Cardiac septum (tissue), 1 donor: ENCODE measurements at places on chromosomes 12 and 14.
A peak's percentile ranks its signal among the peaks of the same experiment; 100 is the strongest.

- DNase-seq: no peak
Measured at GRCh38 chr12:131799828-131800593, 28.2 kb upstream of the MMP17 start.

- DNase-seq: no peak
Measured at GRCh38 chr14:69247676-69248440, 12.1 kb upstream of the GALNT16 start.

GRCh38 chr12:92658611-92659010 lies 44.2 kb upstream of the PLEKHG7 start:
- DNase-seq: no peak

GRCh38 chr12:16606991-16607390 lies 1.0 kb upstream of the LMO3 start:
- DNase-seq: no peak

DNA sequence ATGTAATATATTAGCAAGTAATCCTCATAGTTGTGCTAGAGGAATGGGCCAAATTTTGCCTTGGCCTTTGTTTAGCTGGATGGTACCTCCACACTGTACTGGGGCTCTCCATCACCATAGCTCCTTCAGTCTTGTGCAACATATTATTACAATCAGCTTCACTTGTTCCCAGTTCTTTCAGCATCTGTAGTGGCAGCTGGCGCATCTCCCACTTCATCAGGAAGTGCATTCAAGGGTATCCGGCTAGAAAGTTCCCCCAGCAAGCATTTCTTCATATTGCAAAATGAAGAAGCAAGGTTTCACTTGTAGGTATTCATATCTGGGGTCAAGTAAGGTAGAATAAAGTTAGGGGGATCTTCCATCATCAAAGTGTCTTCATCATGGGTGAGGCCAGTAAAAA lies 123.7 kb downstream of the IGF1 start:
- DNase-seq: no peak

GRCh38 chr14:93040982-93041381 lies 74.7 kb downstream of the ITPK1 start:
- no peak for DNase-seq

DNA sequence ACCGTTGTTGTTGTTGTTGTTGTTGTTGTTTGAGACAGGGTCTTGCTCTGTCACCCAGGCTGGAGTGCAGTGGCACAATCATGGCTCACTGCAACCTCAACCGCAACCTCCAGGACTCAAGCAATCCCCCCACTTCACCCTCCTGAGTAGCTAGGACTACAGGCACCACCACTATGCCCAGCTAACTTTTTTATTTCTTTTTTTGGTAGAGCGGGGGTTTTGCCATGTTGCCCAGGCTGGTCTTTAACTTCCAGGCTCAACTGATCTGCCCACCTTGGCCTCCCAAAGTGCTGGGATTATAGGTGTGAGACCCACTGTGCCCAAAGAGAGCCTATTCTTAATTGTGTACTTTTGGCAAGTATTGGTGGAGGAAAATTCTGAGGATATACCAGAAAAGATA lies 25.7 kb downstream of the MOK start:
- DNase-seq: no peak

DNA sequence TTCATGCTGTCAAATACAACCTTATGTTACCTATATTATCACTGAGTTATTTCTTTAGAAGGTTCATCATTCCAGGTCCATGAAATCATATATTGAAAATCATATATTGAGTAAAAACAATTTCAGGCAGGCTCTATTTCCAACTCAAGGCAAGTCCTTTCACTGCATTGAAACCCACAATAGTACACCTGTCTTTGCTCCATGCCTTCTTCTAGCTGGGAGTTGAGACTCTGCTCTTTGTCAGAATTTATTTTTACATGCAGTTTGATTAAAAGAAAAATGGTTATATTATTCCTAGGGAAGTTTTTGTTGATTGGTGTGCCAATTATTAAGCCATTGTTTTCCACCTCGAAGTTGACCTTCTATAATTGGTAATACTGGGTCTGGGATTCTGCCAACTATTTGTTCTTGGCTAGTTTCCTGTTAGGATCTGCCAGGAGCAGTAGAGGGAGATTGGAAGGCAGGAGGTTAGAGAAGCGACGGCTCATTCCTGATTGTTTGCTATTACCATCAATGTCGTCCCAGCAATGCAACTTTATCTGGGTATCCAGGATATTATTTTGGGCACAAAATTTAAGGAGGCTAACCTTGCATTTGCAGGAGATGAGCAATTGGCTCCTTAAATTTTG lies 79.5 kb upstream of the MIS18BP1 start:
- DNase-seq: no peak

- peak; percentile 83 for DNase-seq
Measured at GRCh38 chr14:90382491-90383125, 14.2 kb upstream of the CALM1 start.

- DNase-seq: no peak
Measured at GRCh38 chr14:94889520-94890312, 119.8 kb upstream of the GSC start.

GRCh38 chr14:59301354-59301753 lies 112.9 kb downstream of the DAAM1 start:
- DNase-seq: no peak

DNA sequence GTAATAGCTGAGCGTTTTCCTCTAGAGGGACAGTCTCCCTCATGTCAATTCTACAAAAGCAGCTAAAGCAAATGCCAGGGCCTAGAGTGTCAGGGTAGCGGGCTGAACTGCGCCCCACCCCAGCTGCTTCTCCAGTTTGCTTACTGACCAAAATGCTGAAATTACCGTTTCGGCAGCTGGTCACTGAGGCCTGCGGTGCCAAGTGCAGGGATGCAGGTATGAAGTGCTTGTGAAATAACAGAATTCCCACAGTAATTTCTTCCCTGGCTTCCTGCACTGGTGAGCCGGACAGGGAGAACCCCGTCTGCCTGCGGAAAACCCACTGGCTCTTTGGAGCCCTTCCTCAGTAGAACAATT lies 19.1 kb downstream of the PSMC1 start:
- no peak for DNase-seq

DNA sequence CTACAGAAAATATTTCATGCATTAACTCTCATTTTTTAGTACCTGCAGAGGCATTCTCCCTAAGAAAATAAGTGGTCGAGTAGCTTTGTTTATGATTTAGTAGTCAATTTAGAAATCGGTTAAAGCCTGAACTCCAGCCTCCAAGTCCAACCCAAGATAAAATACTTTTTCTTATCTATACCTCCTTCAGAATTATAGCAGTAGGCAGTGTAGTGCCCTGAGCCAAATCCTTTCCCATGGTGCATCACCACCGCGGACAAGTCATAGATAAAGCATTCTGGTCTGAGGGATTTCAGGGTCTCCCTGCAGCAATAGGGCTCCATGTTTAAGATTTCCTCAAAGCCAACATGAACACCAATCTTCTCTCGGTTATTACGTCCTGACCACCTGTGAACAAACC lies 30.5 kb downstream of the USP44 start:
- DNase-seq: no peak

DNA sequence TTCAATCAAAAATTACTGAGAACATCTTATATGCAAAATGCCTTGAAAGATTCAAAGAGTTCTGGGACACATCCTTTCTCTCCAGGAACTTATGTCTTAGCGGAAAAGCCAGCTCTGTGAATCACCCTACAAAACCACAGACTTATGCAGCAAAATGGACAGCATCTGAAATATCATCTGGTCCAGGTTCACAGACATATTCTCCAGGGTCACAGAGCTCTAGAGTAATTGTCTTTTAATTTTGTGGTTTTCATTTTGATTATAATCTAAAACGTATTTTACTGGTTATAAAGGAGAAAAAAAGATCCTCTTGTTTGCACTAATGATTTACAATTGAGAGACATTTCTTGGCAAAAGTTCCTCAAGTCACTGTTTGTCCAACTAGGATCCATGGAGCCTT lies 246.2 kb downstream of the MSRB3 start:
- DNase-seq: no peak

DNA sequence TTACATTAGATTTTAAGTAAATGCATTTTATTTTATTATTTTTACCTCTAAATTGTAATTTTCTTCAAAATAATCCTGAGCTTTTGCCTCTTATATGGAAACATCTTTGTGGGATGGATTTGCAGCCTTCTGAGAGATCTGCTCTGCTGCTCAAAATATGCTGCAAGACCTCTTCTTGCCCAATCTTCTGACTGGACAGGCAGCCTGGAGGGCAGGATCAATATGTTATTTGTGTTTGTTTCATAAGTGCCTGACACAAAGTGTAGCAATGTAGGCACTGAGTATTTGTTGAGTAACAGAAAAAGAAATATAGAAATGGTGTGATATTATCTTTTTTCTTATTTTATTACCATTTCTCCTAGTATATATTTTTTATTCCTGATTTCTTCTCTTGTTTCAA lies 1106.9 kb downstream of the TMTC2 start:
- no peak for DNase-seq

DNA sequence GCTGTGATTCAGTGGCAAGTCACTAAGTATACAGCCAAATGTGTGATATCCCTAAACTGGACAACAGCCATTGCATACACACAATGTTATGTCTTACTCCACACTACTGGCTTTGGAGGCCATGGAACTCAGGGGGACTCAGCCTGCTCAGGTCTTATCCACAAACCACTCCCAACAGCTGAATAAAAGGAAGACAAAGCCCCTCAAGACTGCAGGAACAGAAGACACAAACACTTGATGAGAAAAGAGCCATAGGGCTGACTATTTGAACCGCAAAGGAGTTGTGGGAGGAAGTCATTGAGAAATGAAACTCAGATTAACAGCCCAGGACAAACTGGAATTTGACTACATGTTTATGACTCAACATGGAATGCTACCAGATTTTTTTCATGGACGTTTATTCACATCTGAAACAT lies 40.9 kb downstream of the PTGER2 start:
- no peak for DNase-seq

DNA sequence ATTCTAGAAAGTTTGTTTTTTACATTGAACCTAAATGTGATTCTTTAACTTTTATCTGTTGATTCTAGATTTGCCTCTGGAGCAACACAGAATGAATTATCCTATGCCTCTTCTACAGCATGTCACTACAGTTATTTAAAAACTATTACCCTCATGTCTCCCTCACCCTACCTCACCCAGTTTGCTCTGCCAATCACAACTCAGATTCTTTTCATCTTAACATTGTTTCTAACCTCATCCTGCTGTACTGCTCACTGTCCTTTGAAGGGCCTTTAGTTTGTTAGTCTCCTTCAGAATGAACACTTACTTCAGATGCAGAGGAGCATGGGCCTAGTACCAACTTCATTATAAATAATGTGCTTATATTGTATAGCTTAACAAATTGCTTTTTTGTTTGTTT lies 21.5 kb downstream of the YLPM1 start:
- DNase-seq: no peak

DNA sequence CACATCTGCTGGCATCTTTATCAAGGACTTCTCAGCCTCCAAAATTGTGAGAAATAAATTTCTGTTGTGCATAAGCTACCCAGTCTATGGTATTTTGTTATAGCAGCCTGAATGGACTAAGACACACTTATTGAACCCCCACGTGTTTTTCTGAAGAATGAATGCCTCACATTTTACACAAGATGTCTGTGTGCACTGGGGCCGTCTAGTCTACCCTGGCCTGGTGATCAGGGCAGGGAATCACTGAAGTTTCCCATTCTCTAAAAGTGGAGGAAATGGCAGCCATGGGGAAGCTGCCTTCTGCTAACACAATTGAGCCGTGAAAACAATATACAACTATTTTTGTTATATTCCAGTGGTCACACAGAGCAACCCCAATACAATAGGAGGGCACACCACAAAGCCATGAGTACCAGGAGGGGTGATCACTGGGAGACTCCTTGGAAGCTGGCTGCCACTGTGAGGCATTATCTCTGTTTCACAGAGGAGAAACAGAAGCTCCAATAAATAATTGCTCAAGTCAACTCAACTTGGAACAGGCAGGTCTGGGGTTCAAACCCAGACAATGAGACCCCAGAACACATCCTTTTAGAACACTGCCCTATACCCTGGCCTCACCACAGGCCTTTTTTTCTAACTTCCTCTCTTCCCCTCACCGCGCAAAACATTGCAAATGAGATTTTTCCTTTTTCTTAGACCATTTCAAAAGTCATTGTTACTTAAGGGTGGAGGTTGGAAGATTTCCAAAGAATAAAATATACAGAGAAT lies 18.3 kb upstream of the LTA4H start:
- no peak for DNase-seq

- no peak for DNase-seq
Measured at GRCh38 chr12:56366948-56367347, 4.3 kb upstream of the APOF start.

GRCh38 chr12:64039281-64039871 lies 182.7 kb downstream of the KICS2 start:
- no peak for DNase-seq

DNA sequence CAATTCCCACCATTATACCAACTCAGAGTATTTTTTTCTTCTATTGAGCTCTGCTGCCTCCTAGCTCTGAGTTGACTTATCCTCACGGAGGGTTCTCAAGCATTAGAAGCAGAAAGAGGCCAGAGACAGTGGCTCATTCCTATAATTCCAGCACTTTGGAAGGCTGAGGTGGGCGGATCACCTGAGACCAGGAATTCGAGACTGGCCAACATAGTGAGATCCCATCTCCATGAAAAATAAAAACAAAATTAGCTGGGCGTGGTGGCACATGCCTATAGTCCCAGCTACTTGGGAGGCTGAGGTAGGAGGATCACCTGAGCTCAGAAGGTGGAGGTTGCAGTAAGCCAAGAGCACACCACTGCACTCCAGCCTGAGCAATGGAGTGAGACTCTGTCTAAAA lies 21.0 kb downstream of the HPD start:
- DNase-seq: no peak

DNA sequence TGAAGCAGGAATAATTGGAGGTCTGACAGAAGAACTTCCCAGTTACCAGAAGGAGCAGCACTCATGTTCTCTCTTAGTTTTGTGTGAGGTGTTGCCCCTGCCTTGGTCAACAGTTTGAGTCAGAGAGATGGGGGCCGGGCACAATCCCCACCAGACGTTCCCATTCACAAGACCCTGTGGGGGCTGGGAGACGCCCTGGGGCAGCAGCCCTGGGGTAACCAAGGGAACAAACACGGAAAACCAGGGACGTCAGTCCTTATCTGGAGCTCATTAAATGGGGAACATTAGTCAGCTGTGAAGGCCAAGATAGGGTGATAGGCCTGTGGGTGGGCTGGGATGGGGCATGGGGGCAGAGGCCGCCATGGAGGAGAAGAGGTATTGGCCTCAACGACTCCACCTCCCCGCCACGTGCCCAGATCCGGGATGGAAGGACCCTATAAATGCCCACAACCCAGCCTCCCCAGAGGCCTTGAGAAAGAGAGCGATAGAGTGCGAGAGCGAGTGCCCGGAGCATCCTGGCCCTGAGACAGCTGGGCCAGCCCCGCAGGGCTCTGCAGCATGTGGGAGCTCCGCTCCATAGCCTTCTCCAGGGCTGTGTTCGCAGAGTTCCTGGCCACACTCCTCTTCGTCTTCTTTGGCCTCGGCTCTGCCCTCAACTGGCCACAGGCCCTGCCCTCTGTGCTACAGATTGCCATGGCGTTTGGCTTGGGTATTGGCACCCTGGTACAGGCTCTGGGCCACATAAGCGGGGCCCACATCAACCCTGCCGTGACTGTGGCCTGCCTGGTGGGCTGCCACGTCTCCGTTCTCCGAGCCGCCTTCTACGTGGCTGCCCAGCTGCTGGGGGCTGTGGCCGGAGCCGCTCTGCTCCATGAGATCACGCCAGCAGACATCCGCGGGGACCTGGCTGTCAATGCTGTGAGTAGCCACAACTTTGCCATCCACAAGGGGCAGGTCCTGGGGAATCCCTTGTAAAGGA lies at the start of gene AQP2:
Gene AQP2, plus strand, starts transcription at position 465 of the 979 bp plus-strand sequence. Its CDS starts 94 bp downstream, at position 559.
- DNase-seq: no peak

- no peak for DNase-seq
Measured at GRCh38 chr12:66627270-66627987, 51.4 kb downstream of the GRIP1 start.

- no peak for DNase-seq
Measured at GRCh38 chr12:75011120-75011519, 198.5 kb downstream of the KCNC2 start.
